CD4-positive, alpha-beta T cell treated with Interleukin-15 for 4 hours (primary cell): ENCODE measurements at places on chromosomes 3 and 15.

DNA sequence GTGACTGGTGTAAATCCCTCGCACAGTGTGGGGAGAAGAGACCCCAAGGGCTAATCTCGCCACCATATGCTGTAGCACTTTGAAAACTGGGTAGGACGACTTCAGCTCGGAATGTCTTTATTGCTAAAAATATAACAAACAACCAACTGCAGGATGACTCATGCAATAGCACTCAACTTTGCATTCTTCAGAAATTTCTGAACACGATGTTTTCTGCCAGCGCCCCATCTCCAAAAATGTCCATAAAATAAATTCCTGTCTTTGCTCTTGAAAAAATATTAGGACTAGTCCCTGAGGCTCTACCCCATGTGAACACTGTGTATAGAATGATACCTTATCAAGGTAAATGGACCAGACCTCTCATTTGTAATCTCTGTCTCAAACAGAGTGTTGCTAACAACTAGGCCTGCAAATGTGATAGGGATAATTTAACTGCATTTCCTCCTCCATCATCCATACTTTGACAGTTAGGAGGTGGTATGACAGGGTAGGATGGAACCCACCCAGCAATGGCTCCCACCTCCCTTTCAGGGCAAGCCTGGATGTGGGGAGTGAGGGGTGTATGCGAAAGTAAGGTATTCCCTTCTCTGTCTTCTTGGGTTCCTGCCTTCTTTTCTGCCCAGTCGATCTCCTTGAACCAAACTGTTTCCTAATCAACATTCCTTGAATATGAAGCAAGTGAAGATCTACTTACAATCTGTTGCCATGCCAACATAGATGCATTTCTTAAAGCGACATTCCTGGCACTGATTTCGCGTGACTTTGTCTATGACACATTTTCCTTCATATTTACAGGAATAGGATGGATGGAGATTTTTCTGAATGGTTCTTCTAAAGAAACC, 201.1 kb downstream of the NR1D2 start:
- DNase-seq: no peak

GRCh38 chr15:91897585-91898372, 44.3 kb downstream of the SLCO3A1 start:
- DNase-seq: no peak

- DNase-seq: no peak
Measured at GRCh38 chr15:61122647-61123375, 106.3 kb downstream of the RORA start.

- DNase-seq: no peak
Measured at GRCh38 chr3:5651351-5651750, 463.8 kb downstream of the EDEM1 start.

- no peak for DNase-seq
Measured at GRCh38 chr15:74347757-74348250, 19.6 kb downstream of the CYP11A1 start.

DNA sequence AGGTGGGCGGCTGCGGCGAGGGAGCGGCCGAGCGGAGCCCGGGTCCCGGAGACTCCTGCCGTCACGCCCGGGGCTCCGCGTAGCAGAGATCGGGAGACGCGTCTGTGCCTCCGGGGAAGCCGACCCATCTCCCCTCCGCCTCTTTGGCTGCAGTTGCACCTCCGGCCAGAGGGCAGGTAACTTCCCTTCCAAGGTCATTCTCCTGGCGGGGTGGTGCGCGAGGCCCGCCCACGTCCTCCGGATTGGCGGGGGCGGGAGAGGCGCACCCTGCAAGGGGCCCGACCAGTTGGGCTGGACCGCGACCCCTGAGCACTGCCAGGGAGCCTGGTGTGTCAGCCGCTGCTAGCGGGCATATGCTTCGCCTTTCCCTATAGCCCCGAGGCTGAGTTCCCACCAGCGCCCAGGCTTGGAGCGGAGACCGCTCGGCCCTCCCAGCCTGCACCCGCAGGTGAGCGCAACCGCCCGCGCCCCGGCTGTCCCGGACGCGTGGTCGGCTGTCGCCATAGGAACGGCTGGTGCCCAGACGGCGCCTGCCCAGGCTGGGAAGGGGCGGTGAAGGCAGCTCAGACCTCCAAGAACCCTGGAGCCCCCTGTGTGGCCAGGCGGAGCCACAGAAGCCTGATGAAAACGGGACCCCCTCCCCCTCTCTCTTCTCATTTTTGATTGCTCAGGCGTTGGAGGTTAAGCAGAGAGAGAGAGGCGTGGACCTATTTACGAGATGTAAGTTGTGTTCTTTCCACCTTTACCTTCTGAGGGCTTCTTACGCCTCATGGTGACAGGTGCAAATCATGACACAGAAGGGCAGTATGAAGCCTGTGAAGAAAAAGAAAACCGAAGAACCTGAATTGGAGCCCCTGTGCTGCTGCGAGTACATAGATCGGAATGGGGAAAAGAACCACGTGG, 453 bp downstream of the ZDHHC23 start:
- DNase-seq: no peak

DNA sequence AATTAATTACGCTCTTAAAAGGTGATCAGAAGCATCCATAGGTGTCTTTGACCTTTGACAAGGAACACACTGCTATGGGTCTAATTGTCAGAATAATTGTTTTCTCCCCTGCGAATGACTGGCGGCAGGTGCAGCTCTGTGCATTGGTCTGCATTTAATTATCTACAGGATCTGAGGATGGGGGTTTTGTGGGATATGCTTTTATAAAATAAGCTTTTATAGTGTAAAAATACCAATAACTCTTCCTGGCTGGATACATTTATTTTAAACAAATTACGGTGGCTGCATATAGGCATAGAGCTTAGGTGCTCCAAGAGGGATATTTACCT, 201.6 kb upstream of the RGMA start:
- no peak for DNase-seq

- no peak for DNase-seq
Measured at GRCh38 chr15:74388363-74388951, 21.0 kb upstream of the CYP11A1 start.

DNA sequence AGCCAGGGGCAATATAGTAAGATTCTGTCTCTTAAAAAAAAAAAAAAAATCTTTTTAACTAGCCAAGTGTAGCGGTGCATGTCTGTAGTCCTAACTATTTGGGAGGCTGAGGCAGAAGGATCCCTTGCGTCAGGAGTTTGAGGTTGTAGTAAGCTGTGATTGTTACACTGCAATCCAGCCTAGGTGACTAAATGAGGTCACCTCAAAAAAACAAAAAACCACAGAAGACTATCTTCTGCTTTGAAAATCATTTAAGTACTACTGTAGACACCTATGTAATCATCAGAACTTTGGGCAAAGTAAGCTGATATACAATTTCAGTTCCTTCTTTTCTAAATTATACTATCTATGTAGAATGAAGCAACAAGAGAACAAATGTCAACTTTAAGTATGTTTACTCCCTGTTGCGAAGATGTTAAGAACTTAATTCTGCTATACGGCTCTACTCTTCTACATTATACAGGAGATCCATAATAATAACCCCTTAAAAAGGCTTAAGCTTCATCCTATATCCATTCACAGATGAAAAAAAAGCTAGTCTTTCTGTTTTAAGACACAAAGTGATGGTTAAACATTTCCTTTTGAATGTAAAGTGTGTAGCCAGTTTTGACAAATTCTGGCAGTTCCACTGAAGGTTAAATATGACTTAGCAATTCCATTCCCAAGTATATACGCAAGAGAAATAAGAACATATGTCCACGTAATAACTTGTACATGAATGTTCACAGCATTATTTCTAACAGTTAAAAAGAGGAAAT, 15.2 kb downstream of the DAZL start:
- no peak for DNase-seq

DNA sequence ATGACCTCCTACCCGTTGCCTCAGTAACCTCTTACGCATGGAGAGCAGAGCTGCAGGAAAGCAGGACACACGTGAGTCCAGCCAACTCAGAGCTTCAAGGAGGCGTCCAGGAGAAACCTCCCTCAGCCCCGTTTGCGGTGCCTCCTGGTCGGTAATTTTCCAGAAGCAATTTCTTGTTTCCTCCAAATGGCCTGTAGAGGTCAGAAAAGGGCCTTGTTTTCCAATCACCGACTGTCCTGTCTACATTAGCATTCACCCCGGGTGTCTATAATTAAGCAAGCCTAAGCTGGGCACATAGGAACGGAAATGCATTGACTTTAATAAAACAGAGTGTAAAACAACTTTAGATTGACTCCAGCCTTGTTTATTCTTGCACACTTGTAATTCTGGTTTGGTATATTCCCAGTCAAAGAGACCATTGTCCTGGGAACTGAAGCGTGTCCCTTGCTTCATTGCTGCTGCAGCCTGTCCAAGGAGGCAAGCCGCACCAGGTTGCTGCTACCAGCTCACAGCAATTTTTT, 836.2 kb downstream of the AGBL1 start:
- no peak for DNase-seq
